ENCODE measurements at places on chromosomes 4 and X. TPM values are rescaled to one million over a fixed set of nuclear protein-coding genes. Genes with fewer than 3 reads are reported as not detected.
A peak's percentile ranks its signal among the peaks of the same experiment; 100 is the strongest.

GRCh38 chr4:179755322-179755721, 2313.1 kb upstream of the AGA start:
- no peak for DNase-seq

- no peak for DNase-seq
Measured at GRCh38 chr4:813900-814299, 12.0 kb downstream of the CPLX1 start.

- peak; percentile 4 for DNase-seq
Measured at GRCh38 chr4:76950956-76951671, 1.6 kb downstream of the SEPTIN11 start.

DNA sequence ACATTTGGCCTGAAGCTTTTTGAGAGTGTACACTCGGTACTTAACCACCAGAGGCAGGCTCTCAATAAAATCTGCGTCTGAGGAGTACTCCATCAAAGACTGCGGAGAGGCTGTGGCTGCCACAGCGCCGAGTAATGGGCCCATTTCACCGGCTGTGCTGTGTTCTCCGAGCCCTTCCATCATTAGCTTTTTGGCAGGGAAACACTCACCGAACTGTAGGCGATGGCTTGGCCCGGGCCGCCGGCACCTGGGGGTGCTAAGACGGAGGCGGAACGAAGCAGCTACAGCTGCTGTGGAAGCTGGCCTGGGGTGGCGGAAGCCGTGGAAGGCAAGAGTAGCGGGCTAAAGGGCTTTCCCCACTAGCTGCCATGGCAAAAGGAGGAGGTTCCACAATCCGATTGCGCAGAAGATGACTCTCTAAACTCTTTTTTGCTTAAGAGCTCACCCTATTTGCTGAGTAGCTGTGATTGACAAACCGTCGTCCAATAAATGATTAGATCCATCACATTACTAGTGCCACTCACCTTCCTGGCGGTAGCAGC, 48.5 kb upstream of the PABPC1L2A start:
- DNase-seq, result peak; percentile 1

GRCh38 chr4:138389976-138390685, 148.0 kb upstream of the SLC7A11 start:
- DNase-seq, result no peak

GRCh38 chr4:83320548-83320947, 14.1 kb downstream of the HPSE start:
- no peak for DNase-seq

DNA sequence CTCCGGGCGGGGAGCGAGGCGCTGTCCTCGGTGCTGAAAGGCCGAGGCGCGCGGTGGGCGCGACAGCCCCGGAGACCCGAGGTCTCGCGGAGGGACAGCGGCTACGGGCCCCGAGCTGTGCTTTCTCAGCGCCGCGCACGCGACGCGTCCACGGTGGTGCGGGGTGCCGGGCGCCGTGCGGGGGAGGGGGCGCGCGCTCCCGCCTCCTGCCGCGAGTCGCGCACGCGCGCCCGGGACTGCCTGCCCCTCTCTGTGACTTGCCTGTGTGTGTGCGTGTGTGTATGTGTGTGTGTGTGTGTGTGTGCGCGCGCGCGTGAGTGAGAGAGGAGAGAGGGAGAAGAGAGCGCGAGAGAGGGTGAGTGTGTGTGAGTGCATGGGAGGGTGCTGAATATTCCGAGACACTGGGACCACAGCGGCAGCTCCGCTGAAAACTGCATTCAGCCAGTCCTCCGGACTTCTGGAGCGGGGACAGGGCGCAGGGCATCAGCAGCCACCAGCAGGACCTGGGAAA, at the start of gene GRIA2:
GRIA2 (plus strand) TSS at position 358 of the 511 bp plus-strand sequence. CDS start 315 bp downstream, outside the sequence.
- DNase-seq, result no peak

DNA sequence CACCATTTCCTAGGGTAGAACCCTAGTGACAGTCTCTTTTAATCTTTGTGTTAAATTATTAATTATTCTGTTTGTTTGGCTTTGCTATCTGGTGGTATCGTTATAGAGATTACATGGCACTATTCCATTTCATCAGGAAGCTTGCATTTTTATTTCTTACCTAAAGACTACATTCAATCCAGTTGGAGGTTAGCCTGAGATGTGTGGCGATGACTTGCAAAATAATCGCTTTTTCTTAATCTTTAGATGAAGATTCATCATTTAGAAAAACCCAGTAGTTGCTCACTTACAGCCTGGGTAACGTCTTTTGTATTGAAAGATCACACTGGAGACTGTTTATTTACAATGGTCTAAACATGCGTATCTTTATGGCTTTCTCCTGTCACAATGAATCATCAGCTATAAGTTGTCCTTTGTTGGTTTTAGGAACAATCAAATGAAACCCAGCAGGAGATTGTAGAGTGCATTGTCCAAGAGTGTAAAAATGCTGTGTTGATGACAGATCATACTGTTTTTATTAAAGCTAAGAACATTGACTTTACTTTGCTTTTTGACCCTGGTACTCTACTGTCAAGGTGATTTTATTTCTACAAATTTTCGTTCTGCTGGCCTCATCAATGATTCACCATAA, 281.7 kb upstream of the PITX2 start:
- DNase-seq, result no peak

DNA sequence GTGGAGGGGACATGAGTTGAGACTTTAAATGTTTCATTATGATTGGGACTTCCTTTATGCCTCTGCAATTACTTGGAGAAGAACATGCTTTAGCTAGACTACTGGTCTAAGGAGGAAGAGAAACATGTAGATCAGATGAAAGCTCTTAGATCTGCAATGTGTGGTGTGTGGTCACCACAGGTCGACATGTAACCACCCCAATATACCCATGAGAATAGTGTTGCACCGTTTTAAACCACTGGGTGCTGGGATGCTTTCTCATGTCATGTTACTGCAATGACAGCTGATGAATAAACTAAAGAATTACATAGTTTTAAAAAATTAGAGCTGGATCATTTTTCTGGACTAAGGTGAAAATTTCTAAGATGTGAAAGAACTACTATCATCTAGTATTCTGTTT, 1039.7 kb downstream of the RAPGEF2 start:
- no peak for DNase-seq

DNA sequence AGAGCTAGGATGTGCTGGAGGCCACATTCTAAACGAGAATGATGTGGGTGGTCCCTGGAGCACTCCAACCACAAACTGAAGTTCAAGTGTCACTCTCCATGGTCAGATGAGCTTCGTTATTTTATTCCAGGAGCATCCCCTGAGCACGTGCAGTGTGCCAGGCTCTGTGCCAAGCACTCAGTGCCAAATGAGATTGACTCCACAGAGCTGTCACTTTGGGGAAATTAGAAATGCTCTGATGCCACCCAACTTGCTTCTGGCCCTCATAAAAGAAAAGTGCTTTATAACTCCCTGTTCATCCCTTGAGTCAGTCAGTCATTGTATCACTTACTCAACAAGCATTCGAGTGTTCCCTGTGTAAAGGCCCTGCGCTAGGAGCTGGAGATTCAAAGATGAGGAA, 91.2 kb downstream of the RTL5 start:
- no peak for DNase-seq

- no peak for DNase-seq
Measured at GRCh38 chrX:133527415-133527814, 112.1 kb upstream of the GPC4 start.

- DNase-seq, result no peak
Measured at GRCh38 chr4:63430105-63430504, 979.1 kb downstream of the TECRL start.

DNA sequence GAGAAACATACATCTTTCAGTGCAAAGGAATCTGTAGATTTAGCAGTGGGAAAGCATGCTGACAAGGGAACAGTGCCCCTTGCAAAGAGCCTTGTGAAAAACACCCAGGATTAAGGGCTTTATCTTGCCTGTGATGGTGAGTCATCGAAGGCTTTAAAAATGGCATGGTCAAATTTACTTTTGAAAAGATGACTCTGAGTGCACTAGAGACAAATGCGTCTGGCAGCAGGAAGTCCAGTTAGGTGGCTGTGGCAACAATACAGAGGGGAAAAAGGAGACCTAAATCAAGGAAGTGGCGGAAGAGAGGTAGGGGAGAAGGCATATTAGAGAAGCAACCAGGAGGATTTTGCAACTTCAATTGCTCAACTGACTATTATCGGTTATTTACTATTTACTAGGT, 472.6 kb upstream of the CPEB2 start:
- DNase-seq, result no peak

DNA sequence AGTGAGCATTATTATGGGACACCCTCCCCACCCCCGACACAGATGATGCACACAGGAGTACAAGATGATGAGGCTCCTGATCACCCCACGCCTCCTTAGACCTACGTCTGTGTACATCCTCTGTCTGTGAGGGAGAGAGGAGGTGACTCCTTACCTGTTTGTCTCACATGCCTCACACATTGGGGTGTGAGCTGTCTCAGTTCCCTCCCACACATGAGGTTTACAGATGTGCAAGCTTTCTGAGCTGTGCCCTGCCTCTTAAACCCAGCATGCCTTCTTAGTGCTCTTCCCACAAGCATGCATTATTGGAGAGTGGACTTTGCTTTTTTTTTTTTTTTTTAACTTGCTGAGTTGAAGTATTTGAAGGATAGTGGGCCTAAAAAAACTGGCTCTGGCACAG, 76.7 kb downstream of the CLCN5 start:
- no peak for DNase-seq

GRCh38 chrX:103941201-103941975, 21.0 kb upstream of the TMSB15B start:
- peak; percentile 10 for DNase-seq

GRCh38 chr4:152499344-152499743, 36.5 kb downstream of the FBXW7 start:
- DNase-seq, result no peak

DNA sequence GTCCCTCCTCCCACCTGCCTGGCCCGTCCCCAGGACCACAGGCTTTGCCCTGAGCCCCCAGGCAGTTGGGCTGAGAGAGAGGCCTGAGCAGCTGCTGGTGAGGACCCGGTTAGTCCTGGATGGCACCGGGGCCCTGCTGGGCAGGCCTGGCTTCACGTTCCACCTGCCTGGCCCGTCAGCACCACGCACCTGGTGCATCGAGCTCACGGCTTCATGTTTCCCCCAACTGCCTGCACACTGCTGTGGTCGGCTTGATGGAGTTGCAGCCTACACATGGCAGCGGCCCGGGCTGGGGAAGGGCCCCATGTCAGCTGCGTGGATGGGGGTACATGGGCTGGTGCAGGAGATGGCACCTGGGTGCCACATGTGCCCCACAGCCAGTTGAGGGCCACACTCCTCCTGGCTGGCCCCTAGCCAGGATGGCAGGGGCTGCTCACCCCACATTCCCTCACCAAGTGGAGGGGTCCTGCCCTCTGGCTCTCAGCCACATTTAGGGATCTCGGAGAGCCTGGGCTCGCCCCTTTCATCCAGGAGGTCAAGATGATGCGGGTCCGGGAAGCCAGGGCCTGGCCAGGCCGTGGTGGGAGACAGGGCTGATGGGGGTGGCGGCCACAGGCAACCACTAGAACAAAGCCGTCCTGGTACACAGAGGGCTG, 28.5 kb downstream of the NKX1-1 start:
- DNase-seq, result no peak

- DNase-seq, result no peak
Measured at GRCh38 chrX:12309040-12309743, 170.9 kb downstream of the FRMPD4 start.

DNA sequence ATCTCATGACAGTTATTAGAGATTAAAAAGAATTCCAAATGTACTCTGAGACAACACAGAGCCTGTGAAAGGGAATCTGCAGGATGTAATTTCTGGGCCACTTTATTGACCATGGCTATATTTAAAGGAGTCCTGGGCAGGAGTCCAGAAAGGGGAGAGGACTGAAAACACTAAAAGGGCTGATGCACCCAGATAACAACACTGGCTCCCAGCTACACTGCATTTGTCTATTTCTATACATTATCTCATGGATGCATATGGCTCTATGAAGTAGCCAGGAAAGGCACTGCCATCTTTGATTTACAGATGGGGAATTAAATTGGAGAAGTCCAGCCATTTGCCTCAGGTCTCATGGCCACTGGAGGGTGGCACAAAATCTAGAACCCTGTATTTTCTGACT, 56.0 kb downstream of the MED28 start:
- no peak for DNase-seq

DNA sequence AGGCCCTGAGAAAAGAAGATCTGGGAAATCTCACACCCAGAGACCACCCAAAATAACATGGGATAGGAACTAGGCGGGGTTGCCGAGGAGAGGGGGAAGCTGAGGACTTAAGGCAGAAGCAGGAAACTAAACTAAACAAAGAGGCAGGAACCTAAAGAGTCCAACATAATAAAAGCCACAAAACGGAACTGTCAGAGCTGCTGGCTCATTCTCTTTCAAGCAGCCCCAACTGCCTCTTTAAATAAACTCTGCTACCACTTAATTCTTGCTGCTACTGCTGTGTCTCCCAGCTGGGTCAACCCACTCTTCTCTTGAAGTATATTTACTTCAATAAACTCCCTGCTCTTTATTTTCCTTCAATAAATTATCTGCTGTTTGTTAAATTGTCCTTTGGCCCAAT, 44.5 kb downstream of the MAGEB16 start:
- no peak for DNase-seq

DNA sequence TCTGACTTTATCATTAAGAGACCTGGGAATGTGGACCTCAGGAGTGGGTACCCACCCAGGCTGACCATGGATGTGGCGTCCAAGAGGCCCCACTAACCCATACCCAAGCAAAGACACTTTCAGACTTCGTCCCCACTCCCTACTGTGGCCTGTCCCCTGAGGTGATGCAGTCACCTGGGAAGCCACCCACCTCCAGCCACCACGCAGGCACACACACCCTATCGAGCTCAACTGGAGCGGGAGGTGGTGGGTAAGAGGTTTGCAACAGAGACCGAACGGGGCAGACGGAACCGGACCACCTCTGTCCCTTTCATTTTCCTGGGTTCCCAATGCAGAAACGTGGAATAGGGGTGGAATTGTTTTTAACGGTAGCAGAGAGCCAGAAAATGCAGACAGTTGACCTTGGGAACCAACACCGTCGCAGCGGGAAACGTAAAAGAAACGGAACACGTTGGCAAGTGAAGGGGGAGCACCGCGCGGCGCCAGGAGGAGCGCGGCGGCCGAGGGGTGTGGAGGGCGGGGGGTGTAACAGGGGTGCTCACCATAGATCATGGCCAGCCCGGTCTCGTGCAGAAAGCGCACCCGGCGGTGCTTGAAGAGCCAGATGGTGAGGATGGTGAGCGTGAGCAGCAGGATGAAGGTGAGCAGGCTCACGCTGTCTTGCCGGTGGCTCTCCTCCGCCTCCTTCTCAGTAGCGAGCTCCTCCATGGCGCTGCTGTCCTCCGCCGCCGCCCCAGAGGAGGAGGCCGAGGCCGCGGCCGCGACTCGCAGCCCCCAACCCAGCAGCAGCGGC, 559 bp downstream of the SLC9A7 start:
- no peak for DNase-seq

- no peak for DNase-seq
Measured at GRCh38 chr4:70577220-70577927, 14.7 kb upstream of the AMBN start.

GRCh38 chr4:55122235-55122634, 3.2 kb downstream of the KDR start:
- no peak for DNase-seq

The CLTRN gene
- total RNA-seq, result 0.81 TPM

The SYNPO2 gene
- total RNA-seq, result 1.1 TPM

The PCDH19 gene
- not detected for total RNA-seq

The CLIC2 gene
- 1.9 TPM for total RNA-seq

The TEX13D gene
- not detected for total RNA-seq

The SSX2 gene
- not detected for total RNA-seq

The S100G gene
- total RNA-seq, result not detected

The SRPX gene
- not detected for total RNA-seq

The PAGE2 gene
- not detected for total RNA-seq

The GLA gene
- total RNA-seq, result 29.3 TPM

The CCDC110 gene
- total RNA-seq, result not detected

The PHKA1 gene
- 0.24 TPM for total RNA-seq

The PDLIM3 gene
- not detected for total RNA-seq

The SLIT2 gene
- total RNA-seq, result not detected
